ENCODE measurements at places on chromosomes 1 and 21.

DNA sequence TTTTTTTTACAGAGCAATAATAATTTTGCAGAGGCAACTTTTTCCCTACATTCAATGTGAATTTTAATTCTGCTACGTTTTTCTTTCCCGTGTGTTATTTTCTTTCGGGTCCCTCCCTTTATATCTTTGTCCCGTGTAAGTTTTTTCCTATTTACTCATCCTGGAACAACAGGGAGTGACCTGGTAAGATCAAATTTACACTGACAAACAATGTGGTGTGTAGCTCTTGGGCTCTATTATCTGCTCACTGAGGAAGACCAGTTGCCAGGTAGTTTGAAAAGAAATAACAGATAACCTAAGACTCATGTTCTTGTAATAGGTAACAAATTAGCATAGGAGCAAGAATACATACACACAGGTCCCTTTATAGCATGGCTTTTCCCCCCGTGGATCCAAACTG, 33.7 kb upstream of the GUCA2A start:
- no peak for DNase-seq

- no peak for DNase-seq
These were observed 222.6 kb downstream of the CAMTA1 start for GRCh38 chr1:7007902-7008301.

- DNase-seq = no peak
These were observed 626 bp upstream of the HLCS start for GRCh38 chr21:36966821-36967768.

DNA sequence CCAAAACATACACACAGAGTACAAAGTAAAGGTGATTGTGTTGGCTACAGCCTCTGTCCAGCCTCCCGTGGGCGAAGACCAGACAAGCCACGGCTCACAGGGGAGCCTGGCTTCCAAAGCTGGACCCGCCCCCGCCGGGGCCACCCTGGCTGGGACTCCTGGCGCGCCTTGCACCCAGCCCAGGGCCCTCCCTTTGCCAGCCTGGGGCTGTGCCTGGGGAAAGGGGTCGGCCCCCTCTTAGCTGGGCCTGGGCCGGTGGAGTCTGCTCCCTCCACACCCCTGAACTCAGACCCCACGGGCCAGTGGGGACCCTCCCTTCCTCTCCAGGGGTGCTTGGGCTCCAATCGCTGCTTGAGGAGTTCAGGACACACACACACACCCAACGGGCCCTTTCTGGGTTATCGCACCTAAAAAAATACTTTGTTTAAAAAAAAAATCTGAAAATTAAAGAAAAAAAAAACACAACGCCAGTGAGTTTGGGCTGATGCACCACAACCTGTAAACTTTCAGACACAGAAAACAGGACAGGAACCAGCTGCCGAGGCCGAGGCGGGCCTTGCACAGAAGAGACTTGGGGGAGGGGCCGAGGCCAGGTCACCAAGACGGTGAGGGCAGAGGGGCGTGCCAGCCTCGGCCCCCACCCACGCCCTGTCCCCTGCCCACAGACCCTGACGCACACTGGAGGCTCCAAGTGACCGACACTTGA, 56.3 kb downstream of the KCNAB2 start:
- no peak for DNase-seq

DNA sequence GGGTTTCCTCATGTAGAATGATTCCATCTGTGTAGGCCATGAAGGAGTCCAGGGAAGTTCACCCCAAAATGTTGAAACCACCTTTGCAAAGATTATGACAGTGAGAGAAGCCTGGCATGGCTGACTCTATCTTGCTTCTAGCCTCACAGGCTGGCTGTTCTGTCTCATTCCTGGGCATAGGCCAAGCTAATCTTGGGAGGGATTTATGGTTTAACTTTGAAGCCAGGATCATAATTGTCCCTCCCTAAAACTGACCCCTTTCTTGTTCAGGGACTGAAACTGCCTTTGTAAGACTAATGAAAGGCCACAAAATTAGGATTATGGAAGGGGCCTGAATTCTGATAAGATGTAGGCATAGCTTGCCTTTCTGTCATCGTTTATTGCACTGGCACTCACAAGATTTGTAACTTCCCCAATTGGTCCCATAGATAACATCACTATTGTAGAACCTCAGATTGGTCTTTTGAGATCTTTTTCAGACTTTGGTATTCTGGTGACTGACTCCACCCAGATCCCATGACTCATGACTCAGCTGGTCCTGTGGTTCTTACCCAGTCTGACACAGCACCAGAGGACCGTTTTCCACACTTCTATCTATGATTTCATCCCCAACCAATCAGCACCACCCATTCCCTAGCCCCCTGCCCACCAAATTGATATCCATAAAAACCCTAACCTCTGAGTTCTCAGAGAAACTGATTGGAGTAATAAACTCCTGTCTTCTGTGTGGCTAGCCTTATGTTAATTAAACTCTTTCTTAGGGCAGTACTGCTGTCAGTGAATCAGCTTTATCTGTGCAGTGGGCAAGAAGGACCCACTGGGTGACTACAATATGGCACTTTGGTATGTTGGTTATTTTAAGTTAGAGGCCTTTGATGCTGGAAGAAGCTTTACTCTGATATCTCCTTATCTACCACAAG, 13.6 kb upstream of the LAMTOR5 start:
- DNase-seq = no peak

DNA sequence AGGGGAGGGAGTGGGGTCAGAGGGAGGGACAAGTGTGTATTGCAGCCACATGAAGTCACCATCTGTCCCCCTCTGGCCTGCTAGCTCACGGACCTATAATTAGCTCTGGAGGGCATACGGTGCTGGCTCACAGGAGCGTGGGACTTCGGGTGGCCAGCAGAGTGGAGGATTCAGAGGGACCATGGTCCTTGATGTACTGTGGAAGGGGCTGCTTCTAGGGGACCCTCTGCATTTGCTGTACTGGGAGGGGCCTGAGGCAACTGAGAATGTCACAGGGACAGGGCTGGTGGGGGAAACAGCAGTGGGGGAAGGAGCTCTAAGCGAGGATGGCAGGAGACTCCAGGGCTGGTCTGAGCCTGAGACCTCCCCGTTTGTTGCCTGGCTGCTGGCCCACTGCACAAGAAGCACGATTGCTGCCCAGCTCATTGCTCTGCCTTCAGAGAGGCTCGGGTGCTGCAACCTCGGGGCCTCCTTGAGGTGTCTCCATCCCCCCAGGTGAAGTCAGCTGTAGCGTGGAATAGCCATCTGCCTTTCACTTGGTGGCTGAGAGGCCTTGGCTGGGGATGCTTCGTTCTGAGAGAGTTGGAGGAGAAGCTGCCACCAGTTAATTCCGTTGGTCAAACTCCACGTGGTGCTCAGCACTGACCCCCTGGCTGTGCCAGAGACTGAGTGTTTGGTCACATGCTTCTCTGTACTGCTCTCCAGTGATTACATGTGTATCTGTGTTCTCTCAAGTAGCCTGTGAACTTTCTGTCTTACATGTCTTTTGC, 2.7 kb downstream of the PPFIA4 start:
- no peak for DNase-seq

DNA sequence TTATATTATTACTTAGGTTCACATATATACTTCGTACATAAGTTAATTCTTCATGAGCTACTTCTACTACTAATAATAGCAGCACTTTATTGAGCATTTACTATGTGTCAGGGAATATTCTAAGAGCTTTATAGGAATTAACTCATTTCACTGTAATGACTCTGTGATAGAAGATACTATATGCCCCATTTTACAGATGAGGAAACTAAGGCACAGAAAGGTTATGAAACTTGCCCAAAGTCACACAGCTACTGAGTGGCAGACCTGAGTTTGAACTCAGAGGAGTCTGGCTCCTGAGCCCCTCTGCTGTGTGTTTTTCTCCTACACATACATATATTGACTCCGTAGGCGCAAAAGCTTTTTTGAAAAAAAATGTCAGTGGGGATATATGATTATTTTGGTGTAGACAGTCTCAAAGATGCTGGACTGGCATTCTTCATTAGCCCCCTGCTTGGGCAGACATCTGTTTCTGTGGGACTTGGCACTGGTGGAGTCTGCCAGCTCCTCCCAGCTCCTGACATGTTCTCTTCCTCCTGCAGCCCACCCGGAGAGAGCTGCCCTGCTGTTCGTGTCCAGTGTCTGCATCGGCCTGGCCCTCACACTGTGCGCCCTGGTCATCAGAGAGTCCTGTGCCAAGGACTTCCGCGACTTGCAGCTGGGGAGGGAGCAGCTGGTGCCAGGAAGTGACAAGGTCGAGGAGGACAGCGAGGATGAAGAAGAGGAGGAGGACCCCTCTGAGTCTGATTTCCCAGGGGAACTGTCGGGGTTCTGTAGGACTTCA, 70.9 kb downstream of the TCP10L start:
- no peak for DNase-seq

- DNase-seq = no peak
These were observed 59.1 kb downstream of the GLUL start for GRCh38 chr1:182332261-182333060.

DNA sequence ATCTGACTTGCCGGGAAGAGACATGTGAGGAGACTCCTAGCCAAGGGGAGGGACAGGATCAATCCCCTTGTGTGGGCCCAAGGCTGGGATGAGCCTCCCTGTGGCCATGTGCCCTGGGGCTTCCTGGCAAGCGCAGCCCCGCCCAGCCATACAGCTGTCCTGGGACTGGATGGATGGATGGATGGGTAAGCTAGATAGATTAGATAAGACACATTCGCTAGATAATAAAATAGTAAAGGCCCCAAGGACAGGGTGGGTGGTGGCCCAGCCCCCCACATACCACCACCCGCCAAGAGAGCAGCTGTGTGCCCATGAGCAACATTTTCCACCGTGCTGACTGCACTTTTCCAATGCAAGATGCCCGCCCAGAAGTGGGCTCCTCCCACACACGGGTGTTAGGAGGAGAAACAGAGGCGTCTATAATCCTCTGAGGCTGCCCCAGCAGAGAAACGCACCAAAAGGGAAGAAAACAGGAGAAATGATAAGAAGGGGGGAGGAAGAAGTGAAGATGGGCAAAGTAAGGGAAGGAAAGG, 25.1 kb downstream of the ZBTB17 start:
- peak; percentile 55 for DNase-seq

DNA sequence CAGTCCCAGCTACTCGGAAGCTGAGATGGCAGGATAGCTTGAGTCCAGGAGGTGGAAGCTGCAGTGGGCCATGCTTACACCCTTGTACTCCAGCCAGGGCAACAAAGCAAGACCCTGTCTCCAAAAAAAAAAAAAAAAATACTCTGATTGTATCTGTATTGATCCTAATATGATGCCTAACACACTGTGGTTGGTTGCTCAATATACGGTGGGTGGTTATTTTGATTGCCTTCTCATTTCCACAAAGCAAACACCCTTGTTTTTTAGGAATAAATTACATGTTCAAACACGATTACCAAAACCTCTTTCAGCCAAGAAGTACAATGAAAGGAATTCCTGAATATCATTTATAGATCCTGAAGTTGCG, 3.4 kb downstream of the EGLN1 start:
- DNase-seq = no peak

DNA sequence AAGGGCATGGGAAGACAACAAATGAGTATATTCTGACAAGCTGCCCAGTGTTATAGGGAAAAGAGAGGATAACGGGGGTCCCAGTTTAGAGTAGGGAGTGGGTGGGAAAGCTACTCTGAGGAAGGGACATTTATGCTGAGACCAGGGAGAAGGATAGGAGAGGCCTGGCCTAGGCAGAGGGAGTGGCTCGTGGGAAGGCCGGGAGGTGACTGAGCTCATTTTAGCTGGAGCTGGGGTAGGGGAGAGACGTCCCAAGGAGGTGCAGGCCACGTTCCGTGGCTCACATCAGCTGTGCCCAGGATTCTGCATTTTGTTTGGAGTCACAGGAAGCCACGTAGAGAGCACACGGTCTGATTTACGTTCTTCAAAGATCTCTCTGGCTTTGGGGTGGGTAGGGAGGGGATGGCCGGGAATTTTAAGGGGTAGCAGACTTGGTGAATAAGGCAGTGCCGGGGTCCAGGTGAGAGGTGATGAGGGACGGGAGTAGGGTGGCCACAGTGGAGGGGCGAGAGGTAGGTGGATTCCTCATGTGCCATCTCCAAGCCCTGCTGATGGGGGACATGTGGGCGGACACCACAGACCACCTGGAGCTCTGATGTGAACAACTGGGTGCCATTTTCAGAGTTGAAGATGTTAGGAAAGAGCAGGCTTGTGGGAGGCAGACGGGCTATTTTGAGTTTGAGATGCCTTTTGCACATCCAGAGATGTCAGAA, 4.7 kb downstream of the TINAGL1 start:
- no peak for DNase-seq

DNA sequence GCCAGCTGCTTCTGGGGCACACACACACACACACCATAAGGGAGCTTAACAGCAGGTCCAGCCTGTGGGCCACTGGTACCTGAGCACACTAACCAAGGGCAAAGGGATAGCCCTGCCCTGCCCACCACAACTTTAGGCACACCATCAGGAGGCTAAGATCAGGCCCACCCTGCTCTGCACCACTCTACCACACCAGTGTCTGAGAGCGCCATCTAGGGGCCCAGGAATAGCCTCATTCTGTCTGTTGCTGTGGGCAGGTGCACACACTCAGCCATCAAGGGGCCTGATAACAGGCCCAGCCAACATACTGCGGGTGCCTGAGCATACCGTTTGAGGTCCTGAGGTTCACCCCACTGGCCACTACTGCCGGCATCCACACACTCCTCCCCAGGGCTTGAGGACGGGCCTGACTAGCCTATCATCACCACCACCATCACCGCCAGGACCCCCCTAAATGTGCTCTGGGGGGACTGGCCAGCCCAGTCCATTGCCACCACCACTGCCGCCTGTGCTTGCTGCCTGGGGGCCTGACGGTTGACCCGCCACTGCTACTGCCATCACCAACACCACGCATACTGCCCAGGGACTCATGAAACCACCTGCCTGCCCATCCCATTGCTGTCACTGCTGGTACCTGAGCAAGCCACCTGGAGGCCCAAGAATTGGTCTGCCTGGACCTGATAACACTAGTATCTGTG, 31.3 kb downstream of the NSL1 start:
- DNase-seq = peak; percentile 45

DNA sequence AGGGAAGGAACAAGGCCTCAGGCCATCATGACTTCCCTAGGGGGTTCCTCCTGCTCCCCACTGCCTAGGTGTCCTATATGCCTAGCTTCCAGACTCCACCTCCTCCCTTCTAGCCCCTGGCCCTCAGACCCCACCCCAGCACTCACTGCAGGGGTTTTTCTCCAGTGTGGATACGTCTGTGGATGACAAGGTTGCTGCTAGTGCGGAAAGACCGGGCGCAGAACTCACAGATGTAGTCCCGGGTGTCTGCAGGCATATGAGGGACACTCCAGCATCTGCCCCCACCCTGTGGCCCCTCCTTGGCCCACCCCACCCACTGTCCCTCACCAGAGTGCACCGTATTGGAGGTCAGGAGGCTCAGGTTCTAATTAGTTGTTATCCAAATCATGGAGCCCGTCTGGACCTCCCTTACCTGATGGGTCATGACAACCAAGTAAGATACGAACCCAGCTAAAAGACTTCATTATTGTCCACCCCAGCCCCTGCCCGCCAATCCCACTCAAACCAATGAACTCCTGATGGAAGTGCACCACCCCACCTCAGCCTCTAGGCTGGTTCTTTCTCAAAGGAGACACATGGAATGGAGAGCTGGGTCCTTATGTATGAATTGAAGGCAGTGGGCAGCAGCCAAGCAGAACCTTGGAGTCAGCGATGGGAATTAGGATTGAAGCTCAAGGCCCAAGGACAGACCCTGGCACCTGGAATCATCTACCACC, 8.2 kb downstream of the ZNF692 start:
- DNase-seq = no peak

- DNase-seq = no peak
These were observed 72.8 kb downstream of the CNST start for GRCh38 chr1:246638941-246639655.

GRCh38 chr21:27078915-27079314, 112.0 kb upstream of the ADAMTS5 start:
- DNase-seq = no peak

GRCh38 chr1:16253332-16253922, 16.4 kb upstream of the CPLANE2 start:
- no peak for DNase-seq

- no peak for DNase-seq
These were observed 31.1 kb downstream of the PROK1 start for GRCh38 chr1:110481968-110482623.
